H9 (cell line): ENCODE measurements at places on chromosomes 6 and 20.
A peak's percentile ranks its signal among the peaks of the same experiment; 100 is the strongest.

GRCh38 chr6:69827276-69827893, 30.6 kb upstream of the LMBRD1 start:
- no peak for DNase-seq

- no peak for DNase-seq
These were observed 3.5 kb downstream of the ZFAND3 start for GRCh38 chr6:37822851-37823682.

DNA sequence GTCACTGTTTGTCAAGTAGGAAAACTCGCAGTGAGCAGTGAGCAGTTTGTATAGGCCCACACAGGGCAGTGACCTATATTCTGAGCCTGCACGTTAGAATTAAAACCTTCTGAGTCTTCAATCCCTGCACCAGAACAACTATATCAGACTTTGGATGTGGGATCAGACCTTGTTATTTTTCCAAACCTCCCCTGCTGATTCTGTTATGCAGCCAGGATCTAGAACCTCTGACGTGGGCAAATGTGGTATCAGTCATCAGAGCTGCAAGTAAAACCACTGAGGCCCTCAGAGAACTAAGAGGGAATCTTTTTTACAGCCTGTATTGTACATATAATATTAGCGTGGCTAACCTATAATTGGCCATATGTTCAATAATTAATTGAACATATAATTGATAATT, 32.0 kb upstream of the AKAP7 start:
- DNase-seq = no peak

- no peak for DNase-seq
These were observed 91.7 kb downstream of the CLIC5 start for GRCh38 chr6:45923831-45924391.

GRCh38 chr6:132023490-132023889, 72.3 kb upstream of the CCN2 start:
- DNase-seq = peak; percentile 38

- no peak for DNase-seq
These were observed 25.3 kb downstream of the TBC1D7 start for GRCh38 chr6:13302751-13303667.

DNA sequence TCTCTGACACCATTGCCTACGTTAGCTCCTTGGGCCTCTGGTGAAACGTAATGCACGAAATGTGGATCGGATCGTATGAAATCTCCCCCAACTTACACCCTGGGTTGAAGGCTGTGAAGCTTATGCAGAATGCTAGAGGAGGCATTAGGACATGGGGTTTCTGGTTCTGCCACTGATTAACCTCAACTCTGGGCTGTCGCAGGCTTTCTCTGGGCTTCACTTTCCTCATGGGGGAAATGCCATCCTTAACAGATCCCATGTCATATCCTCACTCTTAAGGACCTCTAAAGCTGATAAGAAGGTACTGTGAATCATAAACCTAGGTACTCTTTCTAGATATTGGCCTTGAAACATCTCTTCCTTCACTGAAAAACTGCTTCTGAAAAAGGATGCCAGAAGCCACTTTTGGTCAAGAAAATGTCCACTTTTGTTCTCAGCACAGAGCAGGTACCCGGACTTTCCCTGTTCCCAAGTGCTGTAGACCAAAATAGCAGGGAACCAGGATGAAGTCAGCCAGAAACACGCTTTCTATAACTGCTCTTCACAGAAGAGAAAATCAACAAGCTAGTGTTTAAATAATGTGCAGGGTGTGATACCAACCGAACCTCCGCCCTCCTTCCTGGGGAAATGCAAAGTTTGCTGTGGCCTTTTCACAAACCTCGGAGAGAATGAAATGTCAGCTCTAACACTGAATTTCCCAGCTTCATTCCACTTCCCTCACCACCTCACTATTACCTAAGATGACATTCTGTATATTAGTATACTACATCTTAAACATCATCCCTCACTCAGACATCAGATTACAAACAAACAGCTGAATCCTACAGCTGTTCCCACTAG, 118.9 kb downstream of the BACH2 start:
- no peak for DNase-seq

GRCh38 chr6:149888093-149888492, 9.8 kb downstream of the RAET1E start:
- no peak for DNase-seq

DNA sequence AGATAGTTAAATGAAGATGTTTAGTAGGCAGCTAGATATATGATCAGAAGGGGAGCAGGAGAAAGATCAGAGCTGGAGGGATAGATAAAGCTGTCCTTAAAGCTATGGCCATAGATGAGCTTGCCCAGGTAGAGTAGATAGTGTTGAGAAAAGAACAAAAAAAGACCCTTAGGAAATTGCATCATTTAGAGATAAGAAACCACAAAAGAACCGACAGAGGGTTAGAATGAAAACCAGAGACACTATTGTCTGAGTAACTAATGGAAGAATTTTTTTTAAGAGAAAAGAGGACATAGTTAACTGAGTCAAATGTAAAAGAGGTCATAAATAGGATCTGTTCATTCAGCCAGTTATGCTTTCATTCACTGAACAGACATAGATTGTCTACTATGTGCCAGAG, 101.8 kb downstream of the TNFAIP3 start:
- DNase-seq = no peak

- no peak for DNase-seq
These were observed 14.6 kb upstream of the C20orf204 start for GRCh38 chr20:64021124-64021975.

GRCh38 chr6:6007366-6008088, 802 bp upstream of the NRN1 start:
- DNase-seq = peak; percentile 76

DNA sequence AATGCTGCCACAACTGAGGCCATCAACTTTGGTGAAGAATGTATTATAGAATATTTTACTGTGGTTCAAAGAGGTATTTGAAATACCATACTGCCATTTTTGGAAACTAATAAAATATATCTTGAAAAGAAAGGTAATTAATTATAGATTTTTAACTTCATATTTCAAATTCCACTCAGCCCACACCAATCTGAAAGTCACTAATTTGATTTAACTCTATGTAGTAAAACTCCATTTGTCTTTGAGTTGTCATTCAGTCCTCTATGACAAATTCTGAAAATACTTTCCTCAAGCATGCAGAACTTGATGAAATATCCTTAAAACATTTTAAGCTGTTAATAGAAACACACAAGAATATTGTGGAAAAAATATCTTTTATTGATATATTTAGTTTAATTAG, 1196.7 kb upstream of the CITED2 start:
- DNase-seq = no peak

DNA sequence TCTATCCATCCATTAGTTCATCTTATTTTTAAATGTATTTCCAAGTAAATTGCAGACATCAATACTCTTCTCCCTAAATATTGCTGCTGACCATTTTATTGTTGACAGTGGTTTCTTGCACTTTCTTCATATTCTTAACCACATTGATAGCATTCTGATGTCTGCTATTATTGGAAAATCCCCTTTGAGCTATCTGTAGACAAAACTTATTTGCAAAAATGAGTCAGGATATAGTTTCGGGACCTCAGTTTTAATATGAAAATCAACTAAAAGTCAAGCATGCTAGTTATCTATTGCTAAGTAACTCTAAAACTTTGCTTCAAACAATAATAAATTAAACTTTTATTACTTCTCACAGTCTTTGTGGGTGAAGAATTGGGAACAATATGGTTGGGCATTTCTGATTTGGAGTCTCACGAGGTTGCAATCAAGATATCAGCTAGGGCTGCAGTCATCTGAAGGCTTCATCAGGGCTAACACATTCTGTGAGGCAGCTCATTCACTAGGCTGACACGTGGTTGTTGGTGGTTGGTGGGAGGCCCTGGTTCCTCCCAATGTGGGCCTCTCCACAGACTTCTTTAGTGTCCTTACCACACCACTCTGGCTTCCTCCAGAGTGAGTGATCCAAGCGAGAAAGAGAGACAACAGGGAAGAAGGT, 32.7 kb downstream of the CD109 start:
- DNase-seq = no peak

- DNase-seq = peak; percentile 80
These were observed 667 bp downstream of the CAP2 start for GRCh38 chr6:17393892-17394631.

- no peak for DNase-seq
These were observed 3.7 kb downstream of the COL20A1 start for GRCh38 chr20:63296531-63297299.

GRCh38 chr6:100260584-100260983, 204.1 kb downstream of the SIM1 start:
- DNase-seq = no peak

DNA sequence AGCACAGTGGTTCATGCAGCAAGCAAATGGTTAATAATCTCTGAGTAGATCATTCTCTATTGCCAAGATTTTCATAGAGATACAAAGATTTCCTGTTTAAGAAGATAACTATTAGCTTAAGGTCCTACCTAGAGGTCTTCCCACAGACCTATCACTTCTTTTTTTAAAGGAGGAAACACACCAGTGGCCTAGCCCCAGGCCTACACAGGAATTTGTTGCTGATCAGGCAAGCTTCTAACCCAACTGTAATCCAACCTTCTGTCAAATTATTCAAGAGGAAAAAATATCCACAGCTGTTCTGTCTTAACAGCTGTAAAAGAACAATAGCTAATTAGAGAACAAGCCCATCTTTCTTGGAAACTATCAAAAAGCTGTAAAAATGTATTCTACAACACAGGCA, 332.8 kb downstream of the BTBD9 start:
- DNase-seq = no peak

DNA sequence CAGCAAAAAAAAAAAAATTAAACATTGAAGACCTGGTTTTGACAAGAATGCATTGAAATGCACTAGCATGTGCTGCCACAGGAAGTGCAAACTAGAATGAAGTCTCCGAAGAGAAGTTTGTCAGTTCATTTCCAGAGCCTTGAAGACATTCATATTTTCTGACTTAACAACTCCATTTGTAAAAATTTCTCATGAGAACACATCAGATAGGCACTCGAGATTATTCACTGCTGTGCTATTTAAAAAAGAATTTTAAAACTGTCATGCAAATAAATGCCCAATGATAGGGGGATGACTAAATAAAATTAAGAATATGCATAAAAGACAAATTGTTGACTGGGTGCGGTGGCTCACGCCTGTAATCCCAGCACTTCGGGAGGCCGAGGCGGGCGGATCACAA, 394.6 kb upstream of the JARID2 start:
- no peak for DNase-seq

DNA sequence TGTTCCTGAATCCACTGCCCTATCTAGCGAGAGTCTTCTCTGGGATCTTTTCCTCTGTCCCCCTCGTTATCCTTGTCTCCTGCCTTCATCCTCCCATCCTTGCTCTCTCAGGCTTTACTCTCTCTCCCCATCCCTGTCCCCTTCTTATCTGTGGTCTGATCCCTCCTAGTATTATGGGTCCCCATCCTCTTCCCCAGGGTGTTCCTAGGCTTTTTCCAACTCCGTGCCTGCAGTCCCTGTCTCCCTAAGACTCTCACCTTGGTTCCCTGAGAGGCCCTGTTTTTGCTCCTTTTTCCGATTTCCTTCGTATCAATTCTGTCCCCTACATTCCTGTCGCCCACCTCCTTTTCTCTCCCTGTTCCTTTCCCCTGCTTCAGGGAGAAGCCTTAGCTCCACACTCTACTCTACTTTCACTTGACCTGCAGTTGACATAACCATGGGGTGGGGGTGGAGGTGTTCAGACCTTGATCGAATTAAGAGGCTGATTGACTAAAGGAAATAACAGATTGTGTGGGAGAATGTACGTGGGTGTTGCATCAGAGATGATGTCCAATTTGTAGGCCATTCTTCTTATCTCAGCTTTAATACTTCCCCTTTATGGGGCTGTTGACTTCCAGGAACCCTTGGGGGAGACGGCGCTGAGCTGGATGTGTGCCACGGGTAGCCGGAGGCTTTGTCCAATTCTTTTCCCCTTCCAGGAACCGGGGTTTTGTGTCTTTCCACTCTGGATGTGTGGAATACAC, 905 bp downstream of the PPARD start:
- no peak for DNase-seq

DNA sequence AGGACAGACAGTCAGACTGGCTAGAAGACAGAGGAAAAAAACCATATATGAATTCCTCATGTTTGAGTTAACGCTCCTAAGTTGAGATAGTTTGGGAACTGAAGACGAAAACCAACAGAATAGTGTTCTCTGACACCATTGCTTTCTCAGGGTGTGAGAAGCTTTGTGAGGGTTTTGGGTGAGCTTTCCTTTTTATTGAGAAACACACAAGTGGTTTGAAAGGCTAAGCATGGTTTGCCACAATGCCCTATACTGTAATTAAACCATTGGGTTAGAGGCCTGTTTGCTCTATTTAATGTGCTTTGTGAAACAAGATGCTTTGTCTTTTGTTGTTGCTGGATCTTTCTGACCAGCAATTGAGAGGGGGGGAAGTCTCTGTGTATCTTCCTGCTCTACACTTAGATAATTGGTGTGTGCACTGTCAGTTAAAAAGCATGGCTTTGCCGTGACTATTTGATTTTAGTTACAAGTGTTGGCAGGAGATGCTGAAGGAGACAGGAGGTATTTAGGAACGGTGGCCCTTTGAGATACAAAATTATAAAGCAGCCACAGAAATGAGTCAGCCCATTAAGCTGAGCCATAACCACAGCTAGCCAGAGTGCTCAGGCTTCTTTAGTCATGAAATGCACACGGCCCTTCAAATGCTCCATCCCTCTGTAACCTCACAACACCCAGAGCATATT, 273.0 kb upstream of the PREP start:
- no peak for DNase-seq

GRCh38 chr6:136685540-136686108, 106.7 kb downstream of the MAP3K5 start:
- no peak for DNase-seq

DNA sequence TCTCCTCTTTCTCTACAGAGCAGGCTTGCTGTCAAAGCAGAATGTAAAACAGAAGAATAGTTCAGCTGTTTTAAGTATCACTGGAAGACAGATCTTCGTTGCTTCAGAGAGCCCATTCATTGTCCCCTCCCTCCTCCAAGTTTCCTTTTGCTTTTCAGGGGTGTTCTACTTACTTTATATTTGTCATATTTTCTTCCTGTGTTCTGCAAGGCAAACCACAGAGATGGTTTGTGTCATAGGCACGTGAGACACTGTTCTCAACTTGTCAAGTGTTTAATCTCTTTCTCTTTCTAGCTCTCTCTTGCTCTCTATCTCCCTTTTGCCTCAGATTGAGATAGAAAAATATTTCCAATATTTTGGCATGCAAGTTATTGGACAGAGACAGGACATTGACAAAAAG, 228.9 kb upstream of the DEFB112 start:
- no peak for DNase-seq

- DNase-seq = no peak
These were observed 6.3 kb downstream of the MRPS18A start for GRCh38 chr6:43681303-43681702.

GRCh38 chr6:109611502-109611901, 79.5 kb downstream of the AK9 start:
- DNase-seq = no peak

- no peak for DNase-seq
These were observed 246.2 kb downstream of the FOXC1 start for GRCh38 chr6:1855890-1856289.

DNA sequence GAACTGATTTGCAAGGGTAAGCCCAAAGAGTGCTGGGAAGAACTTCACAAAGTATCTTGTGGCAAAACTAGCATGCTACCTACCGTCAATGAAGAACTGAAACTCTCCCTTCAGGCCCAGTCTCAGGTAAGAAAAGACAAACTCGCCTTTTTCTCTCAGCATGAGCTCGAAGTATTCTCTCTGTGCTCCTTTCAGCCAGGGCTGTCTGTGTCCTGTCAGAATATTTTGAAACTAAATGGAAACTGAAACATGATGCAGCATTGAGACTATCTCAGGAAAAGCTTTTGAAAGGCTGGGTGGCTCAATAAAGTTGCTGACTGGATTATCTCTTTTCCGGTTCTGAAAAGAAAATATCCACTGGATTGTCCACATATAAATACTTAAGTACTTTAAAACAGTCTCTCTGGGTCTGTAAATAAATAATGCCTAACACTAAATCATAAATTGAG, 696 bp downstream of the CALHM5 start:
- no peak for DNase-seq
